Hepatocyte (in vitro differentiated cells): ENCODE measurements at places on chromosomes 7 and 10. TPM values are rescaled to one million over a fixed set of nuclear protein-coding genes. Genes with fewer than 3 reads are reported as not detected.

DNA sequence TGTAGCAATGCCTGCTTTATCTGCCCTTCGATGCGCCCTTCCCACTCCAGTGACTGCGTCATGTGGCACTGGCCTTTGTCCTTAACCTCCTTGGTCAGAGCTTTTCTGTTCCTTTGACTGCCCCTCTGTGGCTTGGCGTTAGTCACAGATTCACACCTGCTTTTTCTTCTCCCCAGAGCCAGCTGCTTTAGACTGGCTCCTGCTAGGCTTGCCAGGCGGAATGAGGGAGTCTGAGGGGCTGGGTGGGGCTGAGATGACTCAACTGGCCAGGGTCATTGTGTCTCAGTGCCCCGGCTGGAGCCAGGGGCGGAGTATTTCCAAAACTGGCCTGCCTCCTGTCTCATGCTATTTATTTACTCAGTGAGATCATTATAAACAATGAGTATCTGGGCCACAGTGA, 194.1 kb downstream of the EMX2 start:
- DNase-seq, result peak; percentile 32

GRCh38 chr10:44650691-44651661, 260.2 kb upstream of the TMEM72 start:
- DNase-seq, result no peak

Gene NME8
- total RNA-seq, result not detected in 2 replicates

DNA sequence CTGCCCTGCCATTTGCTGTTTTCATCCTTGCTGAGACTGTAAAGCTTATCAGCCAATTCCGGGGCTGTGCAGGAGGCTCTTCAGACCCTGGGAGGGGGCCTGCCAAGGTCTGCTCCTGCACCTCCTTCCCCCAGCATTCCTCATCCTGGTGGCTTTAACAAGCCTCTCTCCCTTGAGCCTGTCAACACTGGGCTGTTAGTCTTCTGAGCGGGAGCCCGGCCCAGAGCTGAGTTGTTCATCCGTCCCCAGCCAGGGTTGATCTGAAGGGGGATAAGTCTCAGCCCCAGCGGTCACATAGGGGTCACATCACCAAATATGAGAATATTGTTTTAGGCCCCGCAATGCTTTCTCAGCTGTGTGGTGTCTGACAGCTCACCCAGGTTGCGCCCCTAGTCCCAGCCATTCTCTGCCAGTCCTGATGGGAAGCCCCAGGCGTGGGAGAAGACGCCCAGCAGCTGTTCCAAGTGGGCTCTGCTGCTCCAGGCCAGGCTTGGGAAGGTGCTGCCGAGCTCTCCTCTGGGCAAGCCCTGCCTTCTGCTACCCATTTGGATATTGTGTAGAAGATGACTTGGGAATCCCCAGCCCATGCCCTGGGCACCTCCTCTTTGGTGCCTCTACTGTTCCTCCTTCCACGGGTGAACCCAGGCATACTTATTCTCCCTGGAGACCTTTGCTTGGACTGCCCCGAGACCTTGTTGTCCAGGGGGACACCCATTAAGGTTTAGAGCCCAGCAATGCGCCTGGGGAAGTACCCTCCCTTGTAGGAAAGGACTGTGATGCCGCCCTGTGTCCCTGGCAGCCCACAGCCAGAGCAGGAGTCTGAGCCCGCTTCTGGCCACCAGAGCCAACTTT, 23.5 kb upstream of the TRIM8 start:
- DNase-seq, result peak; percentile 13

Gene ZNF727
- not detected in 2 replicates for total RNA-seq

Gene BAMBI
- 111 and 116 TPM in 2 replicates for total RNA-seq

Gene GPNMB
- 30.5 and 32.1 TPM in 2 replicates for total RNA-seq

GRCh38 chr7:129315960-129316359, 91.1 kb downstream of the AHCYL2 start:
- DNase-seq, result no peak

- DNase-seq, result no peak
Measured at GRCh38 chr7:37982423-37982822, 62.0 kb downstream of the EPDR1 start.

Gene TMEM225B
- total RNA-seq, result 0.20 and 0.24 TPM in 2 replicates

- DNase-seq, result no peak
Measured at GRCh38 chr7:112940314-112940732, 146.3 kb downstream of the GPR85 start.

DNA sequence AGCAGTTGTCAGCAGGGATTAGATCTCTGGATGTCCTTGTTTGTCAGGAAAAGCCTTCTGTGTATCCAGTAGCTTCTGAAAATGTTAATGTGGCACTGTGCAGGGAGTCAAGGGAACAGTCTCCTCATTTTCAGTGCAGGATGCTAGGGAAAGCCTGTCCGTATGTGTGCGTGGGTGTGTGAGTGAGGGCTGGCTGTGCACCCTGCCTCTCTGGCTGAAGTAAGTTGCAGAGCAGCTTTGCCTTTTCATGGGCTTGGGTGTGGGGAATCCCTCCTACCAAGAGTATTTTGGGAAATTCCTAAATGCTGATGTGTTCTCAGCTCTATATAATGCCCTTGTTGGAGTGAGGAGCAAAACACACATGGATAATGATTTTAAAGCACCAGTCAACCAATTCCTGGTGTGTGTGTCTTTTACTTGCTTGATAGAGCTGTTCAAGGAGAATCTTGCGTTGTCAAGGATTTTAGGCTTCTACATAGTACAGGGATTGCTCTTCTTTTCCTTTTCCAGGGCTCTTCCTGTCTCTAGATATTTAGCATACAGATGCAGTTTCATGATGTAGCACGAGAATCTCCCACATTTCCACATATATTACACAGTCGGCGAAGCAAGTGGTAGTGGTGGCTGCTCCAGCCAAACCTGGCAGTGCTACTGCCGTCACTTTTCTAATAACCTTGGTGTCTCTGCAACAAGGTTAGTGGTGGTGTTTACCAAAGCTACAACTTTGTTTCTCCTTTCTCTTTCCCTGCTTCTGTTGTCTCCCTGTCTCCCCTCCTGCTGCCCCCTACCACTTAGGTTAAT, 92.8 kb downstream of the MCU start:
- DNase-seq, result peak; percentile 51

- no peak for DNase-seq
Measured at GRCh38 chr7:1085266-1085665, 2.6 kb upstream of the GPER1 start.

- no peak for DNase-seq
Measured at GRCh38 chr7:157219154-157219553, 80.4 kb downstream of the UBE3C start.

DNA sequence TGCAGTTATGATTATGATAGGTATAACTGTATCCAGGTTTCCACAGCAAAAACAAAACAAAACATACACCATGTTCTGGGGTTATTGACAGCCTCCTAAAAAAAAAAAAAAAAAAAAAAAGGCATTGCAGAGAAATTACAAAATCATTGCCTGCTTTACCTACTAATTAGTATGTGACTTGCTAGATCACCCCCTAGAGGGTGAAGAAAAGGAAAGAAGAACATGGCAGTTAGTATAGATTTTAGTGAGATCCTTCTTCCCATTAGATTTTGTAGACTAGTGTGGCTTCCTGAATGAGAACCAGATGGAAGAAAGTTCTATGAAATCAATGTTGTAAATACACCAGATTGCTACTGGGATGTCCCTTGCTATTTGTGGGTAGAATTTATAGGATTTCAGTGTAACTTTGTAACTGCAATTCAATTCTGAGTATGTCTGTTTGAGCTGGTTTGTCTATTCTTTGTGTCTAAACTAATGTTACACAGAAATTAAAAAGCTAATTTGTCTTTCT, 24.0 kb upstream of the AGBL3 start:
- no peak for DNase-seq

GRCh38 chr10:59762505-59762904, 9.2 kb upstream of the MRLN start:
- DNase-seq, result no peak

Gene ATOH7
- total RNA-seq, result 0.17 TPM in 1 of 2 replicates, not detected in the other

Gene NPFFR1
- not detected in 2 replicates for total RNA-seq

DNA sequence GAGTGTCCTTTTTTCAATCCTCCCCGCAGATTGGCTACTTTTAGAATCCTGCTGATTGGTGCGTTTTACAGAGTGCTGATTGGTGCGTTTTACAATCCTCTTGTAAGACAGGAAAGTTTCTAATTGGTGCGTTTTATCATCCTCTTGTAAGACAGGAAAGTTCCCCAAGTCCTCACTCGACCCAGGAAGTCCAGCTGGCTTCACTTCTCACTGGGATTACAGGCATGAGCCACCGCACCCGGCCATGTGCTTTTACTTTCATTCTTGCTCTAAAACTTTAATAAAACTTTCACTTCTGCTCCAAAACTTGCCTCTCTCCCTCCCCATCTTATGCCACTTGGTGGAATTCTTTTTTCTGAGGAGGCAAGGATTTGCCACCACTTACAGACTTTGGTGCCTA, 17.0 kb upstream of the WAPL start:
- no peak for DNase-seq

DNA sequence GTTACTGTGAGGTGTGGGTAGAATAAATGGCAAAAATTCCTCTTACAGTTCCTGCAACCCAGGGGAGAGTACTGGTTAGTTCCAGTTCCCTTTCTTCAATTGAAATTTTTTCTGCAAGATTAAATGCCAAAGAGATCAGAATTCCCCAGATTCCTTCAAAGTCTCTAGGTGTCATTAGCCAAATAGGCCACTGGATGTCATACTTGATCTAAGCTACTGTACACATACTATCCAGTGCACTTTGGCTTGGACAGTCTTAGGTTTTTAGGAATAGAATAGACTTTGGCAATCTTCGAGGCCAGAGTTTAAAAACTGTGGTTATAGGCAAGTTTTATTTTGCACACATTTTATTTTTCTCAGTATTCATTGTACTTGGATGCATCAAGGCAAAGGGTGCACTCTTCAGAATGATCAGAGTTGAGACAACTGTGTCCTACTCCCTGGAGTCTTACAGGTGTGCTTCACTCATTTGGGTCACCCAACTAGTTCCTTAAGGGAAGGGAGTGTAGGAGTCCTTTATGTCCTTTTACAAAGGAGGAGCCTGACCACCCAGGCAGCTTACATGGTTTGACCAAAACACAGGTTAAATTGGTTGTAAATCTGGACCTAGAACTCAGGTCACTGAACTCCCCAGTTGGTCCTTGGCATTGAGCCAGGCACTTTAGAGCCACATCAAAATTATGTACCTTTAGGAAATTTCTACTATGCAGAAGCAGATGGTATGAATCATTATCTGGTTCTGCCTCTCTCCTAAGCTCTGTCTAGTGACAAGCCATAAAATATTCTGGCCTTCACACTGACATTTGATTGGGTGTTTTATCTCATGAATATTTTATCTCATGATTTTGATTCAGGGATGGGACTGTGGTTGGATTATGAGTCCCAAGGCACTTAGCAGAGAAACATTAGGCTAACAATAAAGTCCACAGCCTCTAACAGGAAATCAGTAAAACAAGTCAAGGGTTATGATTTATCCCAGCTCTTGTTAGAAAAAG, 49.5 kb downstream of the ASAH2B start:
- peak; percentile 18 for DNase-seq

Gene ASZ1
- total RNA-seq, result not detected in 2 replicates

DNA sequence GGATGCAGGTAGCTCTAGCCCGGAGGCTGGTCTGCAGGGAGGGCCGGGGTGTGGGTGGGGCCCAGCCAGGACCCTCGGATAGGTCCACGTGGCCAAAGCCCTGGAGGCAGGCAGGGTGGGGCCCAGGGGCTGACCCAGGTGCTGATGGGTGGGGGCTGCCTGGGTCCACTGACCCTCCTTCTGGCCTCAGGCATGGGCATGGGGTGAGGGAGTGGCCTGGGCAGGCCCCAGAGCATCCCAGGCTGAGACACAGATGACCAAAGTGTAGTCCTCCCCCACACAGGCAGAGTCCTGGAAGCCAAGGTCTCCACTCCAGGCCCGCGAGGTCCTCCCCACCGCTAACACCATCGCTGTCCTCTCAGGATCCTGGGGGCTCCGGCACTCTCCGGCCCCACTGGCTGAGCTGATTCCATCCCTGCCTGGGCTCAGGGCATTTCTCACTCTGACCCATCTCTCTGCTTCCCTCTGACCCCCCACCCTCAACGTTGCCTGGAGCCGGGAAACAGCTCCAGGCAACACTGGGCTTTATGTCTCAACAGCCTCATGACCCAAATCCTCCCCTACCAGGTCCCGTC, 20.7 kb upstream of the PPP2R2D start:
- DNase-seq, result peak; percentile 5

DNA sequence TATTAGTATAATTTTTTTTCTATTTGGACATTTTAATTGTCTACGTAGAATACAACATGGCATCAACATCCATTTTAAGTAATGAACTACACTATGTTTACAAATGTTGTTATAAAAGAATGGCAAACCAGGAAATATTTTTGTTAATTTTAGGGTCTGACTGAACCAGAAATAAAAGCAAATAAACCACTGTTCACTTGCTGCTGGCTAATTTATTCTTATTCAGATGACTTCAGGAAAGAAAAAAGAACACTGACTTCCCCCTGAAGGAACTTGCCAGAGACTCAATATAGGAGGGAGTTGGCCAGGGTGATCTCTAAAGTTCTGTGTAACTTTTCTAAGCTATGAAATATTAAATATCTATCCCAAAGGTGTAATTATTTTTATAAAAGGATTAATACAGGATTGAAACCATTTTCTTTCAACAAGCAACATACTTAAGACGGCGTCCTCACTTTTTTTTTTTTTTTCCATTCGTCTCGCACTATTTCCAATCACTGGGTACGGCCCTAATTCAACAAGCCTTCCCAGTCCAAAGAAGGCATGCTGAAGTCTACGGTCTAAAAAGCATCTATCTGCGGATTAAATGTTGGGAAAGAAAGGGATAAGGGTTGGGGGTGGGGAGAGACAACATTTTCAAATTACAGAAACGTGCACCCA, 1.2 kb downstream of the USP6NL start:
- DNase-seq, result no peak

DNA sequence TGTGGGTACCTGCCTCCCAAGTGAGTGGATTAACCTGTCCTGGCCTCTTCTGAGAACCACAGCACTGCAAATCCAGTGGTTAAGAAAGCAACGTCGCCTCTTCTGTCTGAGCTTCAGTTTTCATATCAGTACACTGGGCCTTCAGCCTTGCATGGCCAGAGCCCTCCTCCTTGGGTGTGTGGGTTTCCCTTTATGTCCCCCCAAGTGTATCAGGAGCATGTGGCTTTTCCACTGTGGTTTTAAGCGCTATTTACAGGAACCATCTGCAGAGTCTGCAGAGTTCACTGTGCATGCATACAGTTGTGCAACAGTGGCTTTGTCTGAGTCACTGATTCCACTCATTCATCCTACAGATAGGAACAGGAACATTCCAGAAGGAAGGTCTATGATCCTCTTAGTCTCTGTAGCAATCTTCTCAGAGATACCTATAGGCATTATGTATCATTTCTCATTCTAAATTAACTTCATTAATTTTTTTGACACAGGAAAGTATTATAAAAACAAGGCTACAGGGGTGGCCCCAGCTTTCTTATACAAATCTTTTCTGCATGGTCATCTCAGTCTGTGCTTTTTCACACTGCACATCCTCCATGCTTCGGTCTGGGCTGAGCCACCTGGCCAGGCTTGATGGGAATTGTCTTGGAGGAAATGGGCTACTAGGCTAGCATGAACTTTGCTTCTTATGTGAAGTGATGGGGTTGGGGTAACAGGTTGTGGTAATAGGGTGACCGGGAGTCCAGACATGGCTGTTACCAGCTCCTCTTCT, 17.1 kb downstream of the MBL2 start:
- peak; percentile 75 for DNase-seq
